ENCODE measurements at places on chromosomes 4 and X.

- no peak for DNase-seq
These were observed 52.8 kb upstream of the ADRA2C start for GRCh38 chr4:3713346-3713745.

DNA sequence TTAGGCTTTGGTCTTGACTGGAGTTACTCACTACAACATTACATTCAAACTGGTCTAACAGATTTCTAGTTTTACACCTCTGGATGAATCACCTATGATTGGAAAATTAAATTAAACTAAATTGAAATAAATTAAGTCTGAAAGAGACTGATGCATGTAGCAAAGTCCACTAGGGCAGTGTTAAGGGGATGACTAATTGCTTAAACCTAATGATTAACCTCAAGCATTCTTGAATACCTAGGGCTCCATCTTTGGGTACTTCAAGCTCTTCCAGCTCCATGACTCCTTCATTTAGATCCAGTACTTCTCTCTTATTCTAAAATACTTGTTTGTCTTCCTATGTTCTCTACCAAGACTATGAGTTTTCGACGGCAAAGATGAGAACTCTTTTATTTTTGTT, 86.8 kb downstream of the SH2D1A start:
- DNase-seq, result no peak

- no peak for DNase-seq
These were observed 824.0 kb downstream of the RAPGEF2 start for GRCh38 chr4:159926871-159927270.

- no peak for DNase-seq
These were observed 32.0 kb upstream of the CLDN24 start for GRCh38 chr4:183354219-183354618.

DNA sequence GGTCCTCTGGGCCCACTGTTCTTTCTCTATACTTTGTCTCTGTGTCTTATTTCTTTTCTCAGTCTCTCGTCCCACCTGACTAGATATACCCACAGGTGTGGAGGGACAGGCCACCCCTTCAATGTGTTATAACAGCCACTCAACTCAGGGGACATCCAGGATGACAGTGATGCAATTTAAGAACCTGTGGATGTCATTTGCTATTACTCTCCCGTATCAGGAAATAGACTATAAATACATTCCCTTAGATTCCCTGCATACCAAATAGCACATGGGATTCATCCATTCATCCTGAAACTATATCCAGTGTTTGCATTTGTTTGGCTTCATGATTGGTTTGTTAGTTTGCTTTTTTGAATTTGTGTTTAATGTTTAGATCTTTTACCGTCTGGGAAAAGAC, 16.6 kb upstream of the QRFPR start:
- no peak for DNase-seq

- no peak for DNase-seq
These were observed 44.7 kb downstream of the CNGA2 start for GRCh38 chrX:151779258-151779657.

DNA sequence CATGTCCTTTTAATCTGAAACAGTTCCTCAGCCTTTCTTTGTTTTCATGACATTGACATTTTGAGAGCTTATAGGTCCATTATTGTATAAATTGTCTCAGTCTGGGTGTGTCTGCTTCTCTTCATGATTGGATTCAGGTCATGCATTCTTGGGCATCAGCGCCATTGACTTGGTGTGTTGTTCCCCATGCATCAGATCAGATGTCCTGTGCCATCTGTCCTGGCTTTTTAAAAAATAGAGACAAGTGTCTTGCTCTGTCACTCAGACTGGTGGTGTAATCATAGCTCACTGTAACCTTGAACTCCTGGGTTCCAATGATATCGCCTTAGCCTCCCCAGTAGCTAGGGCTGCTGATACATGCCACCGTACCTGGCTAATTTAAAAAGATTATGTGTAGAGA, 55.7 kb downstream of the TBC1D14 start:
- no peak for DNase-seq

- DNase-seq, result no peak
These were observed 35.7 kb upstream of the ANK2 start for GRCh38 chr4:113013751-113014150.

- DNase-seq, result no peak
These were observed 133.1 kb downstream of the AKAP4 start for GRCh38 chrX:50067435-50068284.

DNA sequence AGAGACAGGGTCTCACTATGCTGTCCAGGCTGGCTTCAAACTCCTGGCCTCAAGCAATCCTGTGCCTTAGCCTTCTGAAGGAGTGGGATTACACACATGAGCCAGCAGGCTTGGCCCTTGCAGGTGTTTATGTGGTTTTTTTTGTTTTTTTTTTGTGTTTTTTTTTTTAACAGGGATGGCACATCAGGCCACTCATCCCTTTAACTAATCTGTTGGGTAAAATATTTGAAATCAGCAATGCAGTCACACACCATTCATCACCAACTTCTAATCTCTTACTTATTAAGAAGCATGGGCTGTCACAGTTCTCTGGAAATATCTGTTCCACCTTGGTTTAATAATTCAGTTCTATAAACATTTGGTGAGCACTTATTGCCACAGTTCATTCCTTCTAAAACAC, 12.3 kb downstream of the CCDC160 start:
- DNase-seq, result no peak

- no peak for DNase-seq
These were observed 18.2 kb downstream of the PTTG2 start for GRCh38 chr4:37978248-37978924.

- DNase-seq, result no peak
These were observed 52.6 kb upstream of the PDHA1 start for GRCh38 chrX:19291086-19291485.

- no peak for DNase-seq
These were observed 128.9 kb downstream of the MAB21L2 start for GRCh38 chr4:150710770-150711375.

- no peak for DNase-seq
These were observed 31.3 kb upstream of the TFDP3 start for GRCh38 chrX:133249266-133250058.

DNA sequence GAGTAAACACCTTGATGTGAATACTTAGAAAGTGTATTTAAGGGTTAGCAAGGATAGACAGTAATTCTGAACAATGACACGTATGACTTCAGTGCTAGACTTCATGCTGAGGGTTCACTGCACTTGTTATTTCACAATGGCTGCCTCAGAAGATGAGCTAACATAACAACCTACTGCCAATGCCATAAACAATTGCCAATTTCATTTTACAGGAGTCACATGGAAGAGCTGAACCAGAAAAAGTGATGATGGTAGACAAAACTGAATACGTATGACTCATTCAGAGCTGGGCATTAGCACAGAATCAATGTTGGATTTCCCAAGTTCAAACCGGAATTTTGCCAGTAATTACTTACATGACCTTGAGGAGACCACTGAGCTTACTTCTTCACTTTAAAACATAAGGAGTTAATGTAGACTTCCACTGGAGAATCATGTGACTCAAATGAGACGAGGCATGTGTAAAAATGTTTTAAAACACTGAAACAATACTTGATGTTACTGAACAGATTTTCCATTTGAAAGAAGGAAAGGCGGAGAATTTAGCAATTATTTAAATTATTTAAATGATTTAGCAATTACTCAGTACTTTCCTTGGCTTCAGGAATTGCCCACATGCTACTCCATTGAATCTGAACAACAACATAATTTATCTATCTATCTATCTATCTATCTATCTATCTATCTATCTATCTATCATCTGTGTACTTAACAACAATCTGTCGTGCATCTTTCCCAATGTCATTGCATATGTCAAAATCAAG, 868.5 kb upstream of the SLIT2 start:
- no peak for DNase-seq

- no peak for DNase-seq
These were observed 607.0 kb upstream of the PRKX start for GRCh38 chrX:4320436-4320947.

- DNase-seq, result no peak
These were observed 5.7 kb downstream of the MYL5 start for GRCh38 chr4:680091-680490.

- DNase-seq, result no peak
These were observed 7.7 kb downstream of the NAT8L start for GRCh38 chr4:2066571-2067445.

- no peak for DNase-seq
These were observed 1255.7 kb downstream of the ADGRL3 start for GRCh38 chr4:62455871-62456270.

DNA sequence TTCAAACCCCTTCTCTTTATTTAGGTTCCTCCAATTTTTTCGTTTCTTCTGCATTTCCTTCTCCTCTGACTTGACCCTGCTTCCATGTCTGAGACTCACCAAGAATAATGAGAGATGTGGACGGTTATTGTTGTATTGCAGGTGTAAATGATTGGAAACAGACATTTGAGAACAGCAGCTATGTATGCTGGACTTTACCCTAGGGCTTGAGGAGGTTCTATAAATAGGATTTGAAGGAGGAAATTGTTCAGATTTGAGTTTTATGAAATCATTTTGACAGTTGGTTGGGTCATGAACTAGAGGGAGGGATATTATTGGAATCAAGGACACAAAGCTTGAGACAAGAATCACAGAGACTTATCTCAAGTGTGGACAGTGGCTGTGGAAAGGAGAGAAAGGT, 614.6 kb upstream of the CPEB2 start:
- DNase-seq, result no peak

- DNase-seq, result no peak
These were observed 3.7 kb upstream of the NR0B1 start for GRCh38 chrX:30312858-30313257.

GRCh38 chr4:95193391-95194224, 355.2 kb downstream of the UNC5C start:
- DNase-seq, result no peak

DNA sequence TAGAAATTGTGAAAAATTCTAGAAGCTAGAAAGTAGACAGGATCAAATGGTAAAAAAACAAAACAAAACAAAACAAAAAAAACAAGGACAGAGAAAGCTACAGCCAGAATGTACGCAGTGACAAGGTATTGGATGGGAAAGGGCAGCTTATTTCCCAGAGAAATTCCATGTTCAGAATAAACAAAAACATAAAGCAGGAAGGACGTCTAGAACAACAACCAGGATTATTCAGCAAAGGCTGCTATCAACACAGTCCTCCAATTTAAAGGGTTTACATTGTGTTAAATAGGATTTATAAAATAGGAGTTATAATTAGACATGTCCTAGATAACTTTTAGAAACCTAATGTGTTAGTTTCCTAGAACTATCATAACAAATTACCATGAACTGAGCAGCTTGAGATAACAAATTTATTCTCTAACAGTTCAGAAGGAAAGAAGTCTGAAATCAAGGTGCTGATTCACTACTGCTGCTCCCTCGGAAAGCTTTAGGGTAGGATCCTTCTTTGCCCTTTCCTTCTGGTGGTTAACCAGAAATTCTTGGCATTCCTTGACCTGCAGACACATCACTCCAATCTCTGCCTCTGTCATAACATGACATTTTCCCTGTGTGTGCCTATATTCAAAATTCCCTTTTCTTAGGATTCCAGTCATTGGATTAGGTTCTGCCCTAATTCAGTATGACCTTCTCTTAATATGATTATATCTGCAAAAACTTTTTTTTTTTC, 175.6 kb downstream of the SNCA start:
- DNase-seq, result no peak

- no peak for DNase-seq
These were observed 3.9 kb upstream of the CHRNA9 start for GRCh38 chr4:40331101-40331745.

Measured in stimulated activated CD8-positive, alpha-beta memory T cell treated with anti-CD3 and anti-CD28 coated beads, Interleukin-7, amount 100 ng/mL, for 4 hours (primary cell).